ENCODE measurements at places on chromosomes 7 and 10.
A peak's percentile ranks its signal among the peaks of the same experiment; 100 is the strongest.

- DNase-seq: no peak
Measured at GRCh38 chr7:17046259-17046658, 164.5 kb upstream of the AGR3 start.

DNA sequence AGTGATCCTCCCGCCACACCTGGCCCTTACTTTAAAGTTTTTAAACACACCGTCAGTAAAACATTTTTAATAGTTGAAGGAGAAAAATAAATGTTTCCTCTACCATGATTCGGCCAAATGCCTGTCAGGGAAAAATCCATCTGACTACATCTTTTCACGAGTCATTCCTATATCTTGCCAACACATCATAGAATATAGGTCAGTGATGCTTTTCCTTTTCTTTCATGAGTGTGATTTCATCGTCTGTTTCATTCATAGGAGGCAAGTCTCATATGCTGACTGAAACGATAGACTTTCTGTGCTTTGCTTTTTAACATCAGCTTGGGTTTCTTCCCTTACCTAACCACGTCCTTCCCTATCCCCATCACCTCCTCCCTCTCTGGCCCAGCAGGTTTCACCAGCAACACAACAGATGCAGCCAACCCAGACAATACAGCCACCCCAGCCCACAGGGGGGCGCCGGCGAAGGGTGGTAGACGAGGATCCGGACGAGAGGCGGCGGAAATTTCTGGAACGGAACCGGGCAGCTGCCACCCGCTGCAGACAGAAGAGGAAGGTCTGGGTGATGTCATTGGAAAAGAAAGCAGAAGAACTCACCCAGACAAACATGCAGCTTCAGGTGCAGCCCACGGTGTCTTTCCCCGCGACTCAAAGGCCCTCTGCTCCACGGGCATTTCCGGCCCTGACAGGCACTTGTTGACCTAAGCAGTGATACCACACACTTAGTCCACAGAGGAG, 149.2 kb downstream of the TRIL start:
- no peak for DNase-seq

DNA sequence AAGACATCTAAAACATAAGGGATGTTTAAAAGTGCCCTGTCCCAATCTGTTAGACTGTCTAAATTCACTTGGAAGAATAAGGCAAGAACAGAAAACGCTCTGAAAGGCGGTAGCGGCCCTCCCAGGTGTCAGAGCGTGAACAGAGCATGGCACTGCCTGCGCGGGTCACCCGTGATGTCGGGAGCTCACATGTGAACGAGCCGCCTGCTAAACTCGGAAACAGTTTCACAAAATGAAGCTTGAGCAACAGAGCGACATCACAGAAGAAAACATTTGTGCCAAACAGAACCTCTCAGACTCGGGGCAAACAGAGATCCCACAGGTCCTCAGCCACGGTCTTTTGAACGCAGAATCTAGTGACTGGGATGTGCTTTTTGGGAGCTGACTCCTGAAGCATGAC, 12.8 kb downstream of the BRI3 start:
- no peak for DNase-seq

- DNase-seq: no peak
Measured at GRCh38 chr7:128989961-128990360, 52.2 kb downstream of the IRF5 start.

GRCh38 chr10:35058134-35058533, 32.0 kb downstream of the CUL2 start:
- DNase-seq: peak; percentile 69

DNA sequence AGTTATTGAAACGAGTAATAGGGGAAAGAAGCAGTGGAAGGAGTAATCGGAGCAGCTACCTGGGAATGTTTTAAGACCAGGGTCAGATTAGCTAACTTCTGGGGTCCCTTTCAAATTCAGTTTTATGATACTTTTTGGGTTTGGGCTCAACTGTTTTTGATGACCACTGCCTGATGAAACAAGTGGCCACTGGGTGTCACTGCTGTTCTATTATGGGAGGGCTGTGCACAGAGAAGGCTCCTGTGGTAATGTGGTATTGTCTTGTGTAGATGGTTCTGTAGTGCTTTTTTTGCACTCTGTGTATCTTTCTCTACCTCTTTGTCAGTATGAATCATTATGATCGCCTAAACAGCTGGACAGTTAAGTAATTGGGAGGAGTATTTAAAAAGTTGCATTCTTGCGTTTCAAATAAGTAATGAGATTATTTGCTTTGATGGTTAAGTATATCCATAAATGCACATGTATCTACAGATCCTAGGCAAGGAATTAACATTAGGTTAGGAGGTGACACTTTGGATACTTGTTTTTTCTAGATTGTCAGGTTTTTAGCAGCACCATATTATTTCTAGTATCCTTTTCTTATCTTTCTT, 128.4 kb downstream of the ABCA13 start:
- DNase-seq: peak; percentile 64

DNA sequence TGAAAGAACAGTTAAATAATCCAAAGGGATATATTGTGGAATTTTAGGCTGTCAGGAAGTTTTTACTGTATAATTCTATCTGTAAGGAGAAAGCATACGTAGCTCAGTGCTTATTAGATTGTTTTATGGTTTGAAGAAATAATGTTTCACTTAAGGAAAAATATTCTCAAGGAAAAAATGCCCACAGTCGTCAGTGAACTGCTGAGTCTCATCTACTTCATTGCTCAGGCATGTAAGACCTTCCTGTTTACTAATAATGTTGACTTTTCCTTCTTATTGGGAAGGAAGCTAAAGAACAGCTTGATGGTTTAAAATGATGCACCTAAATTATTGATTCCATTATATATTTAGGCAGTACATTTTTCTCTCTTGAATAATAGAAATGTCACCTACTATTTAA, 304.2 kb downstream of the SDK1 start:
- no peak for DNase-seq

GRCh38 chr10:17655009-17655408, 11.1 kb downstream of the STAM start:
- DNase-seq: no peak

DNA sequence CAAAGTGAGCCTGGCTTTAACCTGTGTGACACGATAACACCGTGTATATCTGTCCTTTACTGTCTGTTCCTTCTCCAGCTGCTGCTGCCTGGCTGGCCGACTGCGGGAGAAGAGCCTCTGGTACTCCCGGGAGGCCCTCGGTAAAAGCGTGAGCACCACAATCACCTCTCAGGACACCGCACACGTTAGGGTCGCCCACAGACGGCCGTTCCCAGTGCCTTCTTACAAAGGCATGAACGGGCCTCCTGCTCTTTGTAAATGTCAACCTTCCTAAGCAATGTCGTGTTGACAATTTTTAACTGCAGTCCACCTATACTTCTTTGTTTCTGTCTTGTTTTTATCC, 177.6 kb downstream of the DIP2C start:
- DNase-seq: no peak

- DNase-seq: no peak
Measured at GRCh38 chr7:37332243-37333016, 116.2 kb downstream of the ELMO1 start.

DNA sequence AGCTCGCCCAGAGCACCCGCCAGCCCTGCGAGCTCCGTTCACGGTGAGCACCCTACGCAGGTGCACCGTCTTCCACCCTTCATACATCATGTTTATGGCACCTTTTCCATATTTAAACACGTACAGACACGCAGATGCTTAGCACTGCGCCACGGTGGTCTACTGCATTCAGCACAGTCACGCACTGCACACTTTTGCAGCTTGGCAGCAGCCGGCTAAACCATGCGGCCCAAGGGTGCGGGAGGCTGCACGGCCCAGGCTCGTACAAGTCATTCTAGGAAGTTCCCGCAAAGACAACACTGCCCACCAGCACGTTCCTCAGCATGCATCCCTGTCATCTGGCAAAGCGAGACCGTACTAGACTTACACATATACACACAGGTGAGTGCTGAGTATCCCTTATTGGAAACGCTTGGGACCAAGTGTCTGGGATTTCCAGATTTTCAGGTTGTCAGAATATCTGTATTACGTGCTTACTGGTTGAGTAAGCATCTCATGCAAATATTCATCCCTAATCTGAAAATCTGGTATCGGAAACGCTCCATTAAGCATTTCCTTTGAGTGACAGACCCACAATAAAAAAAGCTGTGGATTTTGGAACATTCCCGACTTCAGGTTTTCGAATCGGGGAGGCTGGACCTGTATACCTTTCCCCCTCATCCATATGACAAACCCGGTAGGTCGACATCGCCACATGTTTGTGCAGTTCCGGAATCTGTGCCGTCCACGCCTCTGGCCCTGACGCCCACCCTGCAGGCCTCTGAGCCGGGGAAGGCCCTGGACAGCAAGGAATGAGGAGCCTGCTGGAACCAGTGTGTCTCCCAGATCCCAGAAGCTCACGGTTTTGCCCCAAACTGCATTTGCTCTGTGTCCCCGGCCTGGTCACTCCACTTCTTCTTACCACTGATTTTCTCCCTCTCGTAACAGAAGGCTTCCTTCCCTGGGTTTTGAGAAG, 222.2 kb downstream of the ELFN1 start:
- no peak for DNase-seq

DNA sequence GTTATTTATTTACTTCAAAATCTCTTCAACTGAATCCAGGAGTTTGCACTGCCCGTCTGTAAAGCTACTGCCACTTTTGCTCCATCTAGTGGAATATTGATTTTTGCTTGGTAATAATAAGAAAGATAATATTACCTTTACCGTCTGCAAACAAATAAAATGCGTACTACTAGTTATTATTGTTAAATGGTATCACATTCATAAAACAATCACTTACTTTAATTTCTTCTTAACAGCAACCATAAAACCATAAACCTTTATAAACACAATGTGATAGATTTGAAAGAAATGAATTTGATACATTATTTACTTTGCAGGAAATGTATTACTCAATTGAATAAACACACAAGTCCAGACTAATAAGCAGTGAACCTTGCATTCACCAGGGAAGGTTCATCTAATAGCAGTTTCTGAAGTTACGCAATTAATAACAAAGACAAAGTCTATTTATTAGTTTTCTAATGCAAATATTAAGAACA, 6.4 kb downstream of the AGMO start:
- no peak for DNase-seq

- no peak for DNase-seq
Measured at GRCh38 chr7:38846280-38846679, 62.7 kb downstream of the VPS41 start.

DNA sequence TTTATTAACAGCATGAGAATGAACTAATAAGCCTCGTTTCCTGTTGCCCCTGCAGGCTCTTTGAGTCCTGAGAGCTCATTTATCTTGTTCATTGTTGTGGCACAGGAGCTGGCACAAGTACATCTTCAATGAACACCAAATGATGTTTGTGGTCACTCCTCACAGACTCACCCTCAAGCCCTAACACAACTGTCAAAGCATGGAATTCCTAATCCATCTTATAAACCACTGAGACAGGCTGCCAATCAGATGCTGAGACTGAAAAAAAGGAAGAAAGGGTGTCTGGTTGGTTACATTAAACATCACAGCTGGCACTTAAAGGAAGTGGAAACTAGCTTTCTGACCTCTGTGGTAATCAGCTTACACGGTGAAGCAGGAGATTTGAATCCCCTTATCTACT, 7.7 kb upstream of the CCDC172 start:
- no peak for DNase-seq

- DNase-seq: no peak
Measured at GRCh38 chr7:90666186-90666585, 70.1 kb downstream of the CDK14 start.

GRCh38 chr10:116286626-116287200, 13.7 kb upstream of the GFRA1 start:
- DNase-seq: no peak

- no peak for DNase-seq
Measured at GRCh38 chr10:36647540-36647939, 477.9 kb upstream of the ANKRD30A start.

DNA sequence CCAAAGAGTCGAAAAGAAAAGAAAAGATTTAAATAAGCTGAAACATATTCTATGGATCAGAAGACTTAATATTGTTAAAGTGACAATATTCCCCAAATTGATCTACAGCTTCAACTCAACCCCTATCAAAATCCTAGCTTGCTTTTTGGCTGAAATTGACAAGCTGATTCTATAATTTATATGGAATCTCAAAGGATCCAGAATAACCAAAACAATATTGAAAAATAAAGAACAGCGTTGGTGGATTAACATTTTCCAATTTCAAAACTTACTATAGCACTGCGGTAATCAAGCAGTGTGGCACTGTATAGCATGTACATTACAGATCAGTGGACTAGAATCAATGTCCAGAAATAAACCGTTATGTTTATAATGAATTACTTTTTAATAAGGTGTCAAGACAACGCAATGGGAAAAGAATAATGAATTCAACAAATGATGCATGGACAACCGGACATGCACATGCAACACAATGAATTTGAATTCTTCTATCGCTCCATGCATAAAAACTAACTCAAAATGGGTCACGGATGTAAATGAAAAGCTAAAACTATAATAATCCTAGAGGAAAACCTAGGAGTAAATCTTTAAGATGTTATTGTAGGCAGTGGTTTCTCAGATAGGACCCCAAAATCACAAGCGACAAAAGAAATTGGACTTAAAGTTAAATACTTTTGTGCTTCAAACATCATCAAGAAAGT, 1.6 kb upstream of the ALOX5 start:
- DNase-seq: no peak

DNA sequence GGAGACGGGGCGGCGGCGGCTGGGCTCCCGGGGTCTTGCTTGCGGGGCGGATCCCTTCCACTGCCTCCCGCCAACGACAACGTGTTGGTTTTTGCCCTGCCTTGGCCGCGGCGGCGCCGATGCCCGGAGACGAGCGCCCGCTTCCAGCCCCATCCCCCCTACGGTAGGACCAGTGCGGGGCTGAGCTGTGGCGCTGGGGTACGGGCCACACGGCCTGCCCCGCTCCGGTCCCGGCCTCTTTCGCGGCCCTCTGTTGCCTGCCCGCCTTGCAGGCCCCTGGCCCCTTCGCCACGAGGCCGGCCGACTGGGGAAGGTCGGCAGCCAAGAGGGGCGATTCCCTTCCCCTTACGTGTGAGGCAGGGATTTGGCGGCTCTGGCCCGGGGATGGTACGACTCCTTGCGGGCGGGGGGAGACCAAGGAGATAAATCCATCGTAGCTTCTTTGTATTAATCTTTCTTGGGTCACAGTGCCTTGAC, 488 bp downstream of the EIF4H start:
- DNase-seq: peak; percentile 27

GRCh38 chr10:69684020-69684980, 54.3 kb downstream of the FAM241B start:
- no peak for DNase-seq

DNA sequence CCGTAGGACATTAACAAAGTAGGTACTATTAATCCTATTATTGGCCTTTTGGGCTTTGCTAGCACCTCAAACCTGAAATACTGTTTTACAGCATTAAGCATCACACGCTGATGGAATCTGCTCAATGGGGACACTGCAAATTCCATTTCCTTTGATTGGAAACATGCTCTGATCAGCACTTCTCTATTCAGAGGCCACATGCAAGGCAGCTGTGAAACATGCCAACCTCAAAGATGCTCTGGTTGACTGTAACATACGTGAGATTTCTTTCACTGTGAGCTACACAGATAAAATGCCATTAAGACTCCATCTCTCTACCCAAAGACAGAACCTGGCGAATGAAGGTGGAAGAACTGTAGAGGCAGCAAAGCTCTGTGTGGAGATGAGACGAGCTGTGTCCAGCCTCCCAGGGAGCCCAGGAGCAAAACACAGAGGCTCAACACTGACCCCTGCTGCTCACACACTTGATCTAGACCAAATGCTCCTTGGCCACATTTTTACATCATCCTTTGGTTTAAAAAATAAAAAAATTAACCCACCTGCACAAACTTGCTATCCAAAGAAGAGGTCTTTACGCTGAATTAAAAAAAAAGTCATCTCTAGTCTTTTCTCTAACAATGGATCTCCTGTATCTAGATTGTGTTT, 8.0 kb downstream of the RSU1 start:
- peak; percentile 22 for DNase-seq
